Adrenal gland (tissue), 19 donors: ENCODE measurements at places on chromosomes 5 and 9. TPM values are rescaled to one million over a fixed set of nuclear protein-coding genes. Genes with fewer than 3 reads are reported as not detected.

The AGXT2 gene
- total RNA-seq, result not detected

The SV2C gene
- not detected for total RNA-seq

GRCh38 chr5:35870605-35871004 lies 13.9 kb downstream of the IL7R start:
- no peaks in the 10 kb centered on the region for H3K4me1 ChIP-seq
- H3K27me3 ChIP-seq, result no peaks in the 10 kb centered on the region
- DNase-seq, result no peak
- H3K4me3 ChIP-seq, result no peak overlapping the region
- H3K27ac ChIP-seq, result no peak overlapping the region
- no peaks in the 10 kb centered on the region for H3K36me3 ChIP-seq

DNA sequence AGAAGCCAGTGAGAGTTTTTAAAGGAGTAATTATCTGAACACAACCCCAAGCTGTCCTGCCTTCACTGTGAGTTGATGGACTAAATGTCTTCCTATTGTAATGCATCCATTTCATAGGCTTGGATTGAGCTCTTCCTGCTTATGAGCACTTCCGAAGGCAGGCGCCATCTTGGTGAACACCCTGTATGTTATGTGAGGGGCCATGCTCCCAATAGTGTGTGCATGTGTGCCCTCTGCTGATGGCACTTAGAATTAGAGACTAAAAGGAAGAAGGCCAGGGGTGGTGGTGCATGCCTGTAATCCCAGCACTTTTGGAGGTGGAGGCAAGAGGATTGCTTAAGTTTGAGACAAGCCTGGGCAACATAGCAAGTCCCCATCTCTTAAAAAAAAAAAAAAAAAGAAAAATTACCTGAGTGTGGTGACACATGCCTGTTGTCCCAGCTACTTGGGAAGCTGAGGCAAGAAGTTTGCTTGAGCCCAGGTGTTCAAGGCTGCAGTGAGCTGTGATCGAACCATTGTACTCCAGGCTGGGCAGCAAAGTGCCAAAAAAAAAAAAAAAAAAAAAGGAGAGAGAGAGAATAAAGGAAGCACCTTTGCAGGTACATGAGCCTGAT lies 65.0 kb downstream of the C9orf152 start:
- H3K27ac ChIP-seq, result no peak overlapping the region
- H3K36me3 ChIP-seq, result no peaks in the 10 kb centered on the region
- DNase-seq, result no peak

The DNAH5 gene
- total RNA-seq, result 0.24 TPM

DNA sequence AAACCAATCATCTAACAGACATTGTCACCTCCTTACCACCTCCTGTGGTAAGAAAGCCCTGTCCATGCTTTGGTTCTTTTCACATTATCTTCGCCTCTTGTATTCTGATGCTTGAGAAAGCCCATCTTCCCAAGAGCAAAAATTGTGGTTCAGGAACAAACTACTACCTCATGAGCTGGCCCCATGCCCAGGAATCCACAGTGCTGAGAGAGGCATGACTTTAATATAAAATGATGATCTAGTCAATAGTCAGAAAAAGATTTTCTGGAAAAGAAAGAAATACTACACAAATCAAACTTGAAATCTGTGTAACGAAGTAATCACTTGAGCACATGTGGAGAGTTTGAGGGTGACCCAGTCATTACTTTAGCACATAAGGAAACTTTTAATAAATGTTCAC lies 94.7 kb downstream of the FGF10 start:
- no peaks in the 10 kb centered on the region for H3K36me3 ChIP-seq
- no peak overlapping the region for H3K4me3 ChIP-seq
- no peak for DNase-seq
- H3K27ac ChIP-seq, result no peak overlapping the region
- no peaks in the 10 kb centered on the region for H3K27me3 ChIP-seq

DNA sequence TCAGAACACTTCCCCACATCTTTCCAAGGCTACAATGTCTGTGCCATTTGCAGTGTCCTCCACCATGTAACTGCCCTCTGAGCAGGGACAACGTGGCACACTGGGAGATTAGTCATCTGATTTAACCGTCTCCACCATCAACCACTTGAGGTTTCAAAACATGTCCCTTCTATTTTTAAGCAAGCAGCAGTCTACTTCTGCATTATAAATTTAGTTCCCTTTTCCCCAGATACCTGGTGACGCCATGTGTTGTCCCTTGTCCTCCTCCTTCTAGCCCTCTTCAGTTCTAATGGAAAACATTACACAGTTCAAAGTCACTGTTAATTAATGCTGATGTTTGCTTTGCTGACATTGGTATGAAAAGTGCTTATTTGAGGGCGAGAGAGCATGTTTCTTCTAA lies 52.8 kb downstream of the ATP10B start:
- H3K27ac ChIP-seq, result no peak overlapping the region
- no peaks in the 10 kb centered on the region for H3K4me1 ChIP-seq
- no peak overlapping the region for H3K4me3 ChIP-seq
- DNase-seq, result no peak
- H3K27me3 ChIP-seq, result no peaks in the 10 kb centered on the region
